ENCODE measurements at places on chromosomes 12 and 14.

DNA sequence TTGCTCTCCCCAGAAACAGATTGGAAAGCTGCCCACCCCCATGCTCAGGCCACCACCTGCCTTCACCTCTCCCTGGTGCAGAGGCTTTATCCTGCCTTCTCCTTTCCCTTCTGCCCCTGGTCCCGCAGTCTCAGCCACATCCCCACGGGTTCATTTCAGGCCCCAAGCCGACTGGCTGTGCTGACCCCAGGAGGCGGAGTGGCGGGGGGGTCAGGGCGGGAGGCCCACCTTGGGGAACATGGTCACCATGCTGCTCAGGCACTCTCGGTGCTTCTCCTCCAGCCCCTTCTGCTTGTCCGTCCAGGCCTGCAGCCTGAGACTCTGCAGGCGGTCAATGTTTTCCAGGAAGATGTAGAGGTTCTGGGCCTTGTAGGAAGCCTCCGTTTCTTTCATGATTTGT, 6.9 kb downstream of the FAM186B start:
- DNase-seq = no peak

DNA sequence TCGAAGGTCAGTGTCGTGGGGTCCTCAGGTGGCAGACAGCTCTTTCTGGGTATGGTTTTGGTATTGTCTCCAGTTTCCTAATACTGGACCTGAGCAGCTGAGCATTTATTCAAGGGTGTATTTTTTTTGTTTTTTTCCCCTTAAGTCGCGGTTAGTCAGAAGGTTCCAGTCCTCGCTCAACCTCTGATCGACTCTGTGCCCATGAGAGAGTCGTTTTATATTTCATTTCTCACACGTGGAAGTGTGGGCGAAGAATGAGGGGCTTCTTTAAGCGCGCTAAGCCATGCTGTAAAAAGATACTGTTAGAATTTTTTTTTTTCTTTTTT, 499 bp downstream of the MIPOL1 start:
- DNase-seq = no peak

- no peak for DNase-seq
Observed at GRCh38 chr12:122084857-122085405, 6.4 kb downstream of the MLXIP start.

DNA sequence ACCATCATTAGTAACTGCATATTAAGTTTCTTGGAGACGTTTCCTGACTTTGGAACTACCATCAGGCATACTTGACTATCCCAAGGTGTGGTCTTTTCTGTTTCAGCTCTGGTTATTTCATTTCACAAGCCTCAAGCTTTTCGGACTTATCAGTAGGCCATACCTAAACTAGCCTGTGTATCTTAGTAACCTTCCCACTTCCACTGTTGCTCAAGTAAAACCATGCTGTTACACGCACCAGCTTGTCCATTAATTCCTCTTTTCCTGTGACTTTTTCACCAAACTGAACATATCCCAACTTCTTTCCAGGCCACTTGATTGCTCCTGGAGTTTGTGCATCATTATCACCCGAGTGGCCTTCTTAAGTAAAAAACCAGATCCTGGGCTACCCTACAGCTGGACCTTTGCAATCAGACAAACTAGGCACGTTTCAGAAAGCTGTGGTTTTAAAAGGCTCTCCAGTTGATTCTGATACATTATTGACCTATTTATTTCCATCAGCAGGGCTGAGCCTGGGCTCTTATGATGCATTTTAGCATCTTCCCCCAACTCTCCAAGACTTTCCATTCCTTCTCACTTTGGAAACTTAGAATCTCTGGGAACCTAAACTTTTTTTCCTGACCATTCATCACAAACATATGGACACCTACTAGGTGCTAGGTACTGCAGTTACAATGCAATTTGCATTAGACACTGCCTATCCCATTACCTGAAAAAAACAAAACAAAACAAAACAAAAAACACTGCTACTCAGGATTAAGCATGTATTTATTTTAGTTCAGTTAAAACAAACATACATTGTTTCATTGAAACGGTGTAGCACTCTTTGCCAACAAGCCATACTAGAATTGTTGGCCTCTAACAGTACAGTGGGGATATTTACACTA, 14.9 kb downstream of the SLC38A2 start:
- DNase-seq = no peak

- no peak for DNase-seq
Observed at GRCh38 chr14:31029016-31029970, 3.1 kb upstream of the STRN3 start.

- DNase-seq = no peak
Observed at GRCh38 chr12:96889273-96889933, 17.7 kb upstream of the NEDD1 start.

DNA sequence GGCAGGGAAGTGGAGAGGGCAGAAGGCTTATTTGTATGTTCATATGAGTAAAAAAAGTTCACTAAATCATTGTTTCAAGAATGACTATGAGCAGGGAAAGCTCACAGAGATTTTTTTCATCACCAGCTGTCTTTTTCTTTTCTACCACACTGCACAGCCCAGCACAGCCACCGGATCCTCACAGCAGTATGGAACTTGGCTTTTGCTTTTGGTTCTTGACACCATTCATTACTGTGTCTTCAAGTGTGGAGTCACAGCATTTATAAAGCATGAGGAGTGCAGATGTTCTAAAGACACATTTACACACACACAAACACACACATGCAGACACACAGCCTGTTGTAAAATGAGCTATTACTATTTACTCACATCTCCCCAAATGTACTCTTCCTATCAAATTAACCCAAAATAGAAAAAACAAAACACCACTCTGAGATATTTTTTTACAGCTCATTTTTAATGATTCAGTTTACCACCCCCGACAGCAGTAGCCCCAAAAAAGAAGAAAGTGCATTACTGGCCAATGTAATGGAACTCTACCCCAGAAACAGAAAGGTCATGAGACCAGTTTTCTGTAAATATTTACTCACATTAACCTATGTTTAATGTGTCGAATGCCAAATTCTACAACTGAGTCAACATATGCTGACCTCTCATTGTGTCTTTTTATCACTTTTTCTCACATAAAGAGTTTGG, 60.5 kb downstream of the BTG1 start:
- DNase-seq = no peak

GRCh38 chr12:122079532-122080081, 1.1 kb downstream of the MLXIP start:
- no peak for DNase-seq

DNA sequence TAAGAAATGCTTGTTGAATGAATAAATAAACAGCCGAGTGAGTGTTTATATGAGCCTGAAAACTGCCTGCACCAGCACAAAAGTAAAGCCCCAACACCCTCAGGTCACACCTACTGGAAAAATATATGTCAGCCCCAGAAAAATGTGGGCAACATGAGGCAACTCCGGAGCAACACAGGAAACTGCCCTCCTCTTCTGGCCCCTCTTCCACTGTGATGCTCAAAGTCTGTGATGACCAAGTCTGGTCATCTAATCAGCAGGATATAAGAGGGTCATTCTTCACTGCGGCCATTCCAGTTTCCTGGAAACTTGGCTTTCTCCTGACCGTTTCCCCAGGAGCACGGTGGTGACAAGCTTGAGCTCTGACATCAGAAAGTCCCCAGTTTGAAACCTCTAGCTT, 159.6 kb upstream of the PZP start:
- no peak for DNase-seq

DNA sequence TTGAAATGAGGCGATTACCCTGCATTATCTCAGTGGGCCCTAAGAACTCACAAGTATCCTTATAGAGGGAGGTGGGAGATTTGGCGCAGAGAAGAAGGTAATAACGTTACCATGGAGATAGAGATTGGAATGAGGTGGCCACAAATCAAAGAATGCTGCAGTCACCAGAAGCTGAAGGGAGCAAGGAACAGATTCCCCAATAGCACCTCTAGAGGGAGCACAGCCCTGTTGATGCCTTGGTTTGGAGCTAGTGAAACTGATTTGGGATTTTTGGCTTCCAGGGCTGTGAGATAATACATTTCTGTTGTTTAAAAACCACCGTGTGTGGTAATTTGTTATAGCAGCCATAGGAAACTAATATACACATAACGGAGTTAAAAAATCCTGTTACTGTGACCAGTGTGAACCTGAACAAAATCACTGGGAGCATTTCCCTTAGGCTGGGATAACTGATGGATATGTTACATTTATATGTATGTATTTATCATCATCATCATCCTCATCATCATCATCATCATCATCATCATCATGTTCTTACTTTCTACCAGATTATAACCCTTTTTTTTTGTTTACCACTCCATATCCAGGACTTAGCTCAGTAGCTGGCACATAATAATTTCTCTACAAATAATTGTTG, 100.3 kb downstream of the LIN7A start:
- no peak for DNase-seq

DNA sequence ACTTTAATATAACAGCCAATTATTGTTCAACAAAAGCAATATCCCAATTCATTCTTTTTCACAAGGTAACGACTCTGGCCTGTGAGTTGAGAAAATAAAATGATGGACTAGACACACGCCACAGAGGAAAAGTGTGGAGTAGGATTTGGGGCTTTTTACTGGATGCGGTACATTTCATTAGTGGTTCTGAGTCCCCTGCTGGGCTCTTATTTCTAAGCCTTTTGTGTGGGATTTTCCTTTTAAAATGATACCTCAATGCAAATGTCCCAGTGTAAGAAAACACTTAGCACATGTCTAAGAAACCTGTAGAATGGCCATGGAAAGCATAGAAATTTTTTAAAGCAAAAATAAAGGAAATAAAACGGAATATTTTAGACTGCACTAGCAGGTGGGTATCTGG, 73.4 kb downstream of the C12orf42 start:
- no peak for DNase-seq

DNA sequence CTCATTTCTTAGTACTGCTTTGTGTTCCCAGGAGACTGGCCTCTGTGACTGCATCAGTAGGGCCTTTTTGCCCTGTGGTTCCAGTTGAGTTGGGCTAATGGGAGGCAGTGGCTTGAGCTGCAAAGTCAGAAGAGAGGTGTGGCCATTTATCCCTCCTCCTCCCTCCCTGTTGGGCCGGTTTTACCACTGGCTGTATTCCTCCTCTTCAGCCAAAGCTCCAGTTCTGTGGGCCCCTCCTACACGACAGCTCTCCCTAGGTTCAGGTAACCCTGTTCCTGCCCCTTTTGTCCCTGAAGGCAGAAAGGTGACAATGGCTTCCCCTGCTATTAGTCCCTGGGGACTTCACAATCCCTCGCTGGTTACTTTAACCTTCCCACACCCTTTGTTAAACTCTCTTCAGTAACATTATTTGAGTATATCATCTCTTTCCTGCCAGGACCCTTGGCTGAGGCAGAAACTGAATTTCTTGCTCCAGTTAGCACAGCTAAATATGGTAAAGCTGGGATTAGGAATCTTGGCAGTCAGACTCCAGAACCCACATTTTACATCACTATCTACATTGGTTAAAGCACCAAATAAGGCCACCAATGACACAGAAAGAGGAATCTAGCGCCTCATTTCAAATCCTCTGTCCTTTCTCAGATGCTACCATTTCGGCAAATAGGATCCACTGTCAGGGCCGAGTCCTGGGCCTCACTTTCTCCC, 121.9 kb upstream of the SLC35F4 start:
- no peak for DNase-seq

GRCh38 chr14:75615200-75615599, 36.8 kb downstream of the FLVCR2 start:
- no peak for DNase-seq
